ENCODE measurements at places on chromosomes 13 and 19.

- no peak for DNase-seq
Observed at GRCh38 chr13:36674337-36675212, 755 bp downstream of the SERTM1 start.

DNA sequence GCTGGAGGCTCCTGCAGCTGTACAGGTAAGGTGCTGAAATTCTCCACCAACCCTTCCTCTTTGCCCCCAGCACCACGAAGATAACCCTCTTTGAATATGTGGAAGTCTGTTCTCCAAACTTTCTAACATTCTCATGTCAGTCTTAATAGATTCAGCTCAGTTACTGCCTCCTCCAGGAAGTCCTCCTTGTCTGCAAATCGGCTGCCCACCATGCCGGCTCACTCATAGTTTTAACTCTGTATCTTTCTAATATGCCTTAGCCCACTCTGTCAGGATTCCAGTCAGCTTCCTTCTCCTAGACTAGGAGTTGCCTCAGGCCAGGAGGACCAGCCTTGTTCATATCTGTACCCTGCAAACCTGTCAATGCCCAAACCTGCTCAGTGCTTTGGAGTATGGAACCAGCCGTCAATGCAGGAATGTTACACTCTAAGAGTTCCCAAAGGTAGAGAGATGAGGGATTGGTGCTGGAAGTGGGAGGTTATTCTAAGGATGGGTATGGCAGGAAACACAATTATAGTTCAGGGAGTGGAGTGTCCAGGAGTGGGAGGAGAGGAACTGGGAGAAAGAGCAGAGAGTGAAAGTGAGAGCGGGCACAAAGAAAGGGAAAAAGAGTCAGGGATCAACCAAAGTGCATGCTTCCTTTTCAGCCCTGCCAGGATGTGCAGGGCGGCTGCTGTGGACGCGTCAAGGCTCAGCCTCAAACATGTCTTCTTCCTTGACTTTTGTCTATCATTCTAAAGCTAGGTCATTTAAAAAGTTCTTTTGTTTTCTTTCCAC lies 38.0 kb upstream of the ALOX5AP start:
- no peak for DNase-seq

- no peak for DNase-seq
Observed at GRCh38 chr19:58531034-58531840, 11.6 kb upstream of the ZBTB45 start.

- no peak for DNase-seq
Observed at GRCh38 chr13:40626561-40626960, 39.9 kb downstream of the FOXO1 start.

GRCh38 chr13:31067416-31068118 lies 94.1 kb downstream of the HSPH1 start:
- no peak for DNase-seq

DNA sequence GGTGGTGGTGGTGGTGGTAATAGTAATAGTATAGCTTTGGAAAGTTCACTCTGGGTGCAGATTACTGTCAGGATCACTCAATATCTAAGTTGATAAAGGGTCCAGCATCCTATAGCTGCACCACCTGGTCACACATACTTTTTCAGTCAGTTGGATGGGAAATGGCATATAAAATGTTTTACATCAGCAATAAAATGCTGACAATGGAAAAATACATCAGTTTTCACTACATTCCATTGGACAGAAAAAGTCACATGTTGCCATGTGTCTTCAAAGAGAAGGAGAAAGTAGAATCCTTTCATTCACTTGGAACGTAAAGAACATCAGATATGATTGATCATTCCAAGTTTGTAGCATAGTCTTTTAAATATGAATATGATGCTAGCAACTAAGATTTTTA lies 481.4 kb downstream of the SLITRK6 start:
- no peak for DNase-seq

DNA sequence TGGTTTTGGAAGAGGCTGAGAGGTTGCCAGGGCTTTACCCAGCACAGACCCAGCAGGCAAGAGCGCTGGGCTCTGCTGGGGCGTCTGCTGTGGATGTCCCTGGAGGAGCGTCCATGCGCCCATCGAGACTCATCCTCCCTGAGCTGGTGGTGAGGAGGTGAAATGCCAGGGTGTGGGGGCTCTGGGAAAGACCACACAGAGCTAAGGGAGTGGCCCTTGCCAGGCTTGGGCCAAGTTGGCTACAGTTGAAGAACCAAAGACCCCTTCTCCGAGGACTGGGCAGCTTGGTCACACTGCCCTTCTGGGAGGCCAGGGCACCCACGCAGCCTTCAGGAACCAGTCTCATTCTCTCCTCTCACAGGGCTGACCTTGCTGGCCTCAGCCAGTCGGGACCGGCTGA lies 24.6 kb upstream of the OVOL3 start:
- DNase-seq: no peak
